ENCODE measurements at places on chromosomes 6 and 20.

DNA sequence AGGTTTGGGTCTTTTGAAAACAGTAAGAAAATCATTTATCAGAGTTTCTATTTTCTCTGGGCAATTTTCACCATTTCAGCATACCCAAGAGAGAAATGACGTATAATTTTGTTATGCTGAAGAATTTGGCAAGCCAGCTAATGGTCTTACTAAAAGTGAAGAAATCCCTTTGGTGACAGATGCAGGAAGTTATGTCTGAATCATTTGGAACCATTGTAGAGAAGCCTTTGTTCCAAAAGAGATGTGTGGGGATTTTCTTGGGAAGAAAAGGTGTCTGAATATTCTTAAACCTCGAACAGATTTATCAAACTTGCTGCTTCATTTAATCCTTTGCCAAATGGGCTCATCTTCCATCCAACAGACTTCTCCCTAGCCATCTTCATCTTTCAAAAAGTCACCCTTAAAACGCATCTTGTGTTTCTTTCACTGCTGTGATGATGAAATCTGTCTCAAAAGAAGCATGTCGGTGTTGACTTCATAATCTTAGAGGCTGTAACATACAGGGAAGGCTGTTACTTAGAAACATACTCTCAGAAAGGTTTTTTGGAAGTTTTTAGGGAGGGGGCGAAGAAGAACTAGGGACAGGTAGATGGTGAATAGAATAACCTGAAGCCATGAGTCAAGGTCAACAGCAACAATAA lies 39.5 kb downstream of the CITED2 start:
- no peak for DNase-seq

DNA sequence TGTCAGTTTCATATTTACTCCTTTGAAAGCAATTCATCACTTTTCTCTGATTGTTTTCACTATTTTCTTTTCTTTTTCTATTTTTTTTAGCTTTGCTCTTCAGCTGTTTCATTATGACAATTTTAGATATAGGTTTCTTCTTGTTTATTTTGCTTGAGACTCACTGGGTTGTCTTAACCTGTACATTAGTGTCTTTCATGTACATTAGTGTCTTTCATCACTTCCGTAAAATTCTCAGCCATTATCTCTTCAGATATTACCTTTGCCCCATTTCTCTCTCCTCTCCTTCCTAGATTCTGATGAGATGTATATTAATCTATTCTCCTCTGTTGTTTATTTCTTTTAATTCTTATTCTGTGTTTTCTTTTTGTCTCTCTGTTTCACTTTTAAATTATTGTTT lies 14.5 kb upstream of the TBPL1 start:
- DNase-seq, result no peak

- no peak for DNase-seq
These were observed 119.9 kb downstream of the UST start for GRCh38 chr6:148866657-148867268.

- DNase-seq, result no peak
These were observed 15.8 kb upstream of the CYP24A1 start for GRCh38 chr20:54189630-54190029.

DNA sequence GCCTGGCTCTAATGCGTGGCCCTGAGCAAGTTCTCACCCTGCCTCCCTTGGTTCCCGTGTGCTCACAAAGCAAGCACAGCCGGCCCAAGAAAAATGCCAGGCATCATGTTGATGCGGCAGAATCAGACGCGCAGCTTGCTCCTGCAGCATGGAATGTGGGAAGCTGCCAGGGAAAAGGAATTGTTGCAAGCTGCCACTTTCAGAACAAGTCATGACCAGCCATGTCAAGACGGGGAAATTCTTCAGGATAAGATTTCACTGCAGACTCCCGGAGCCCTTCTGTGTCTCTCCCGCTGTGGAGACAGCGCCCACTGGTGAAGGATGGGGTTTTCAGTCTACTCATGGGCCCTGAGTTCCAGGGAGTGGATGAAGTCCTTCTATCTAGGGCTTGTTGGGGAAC lies 4.6 kb downstream of the DACT2 start:
- no peak for DNase-seq

GRCh38 chr20:15022921-15023320 lies 685.5 kb upstream of the FLRT3 start:
- DNase-seq, result no peak

- no peak for DNase-seq
These were observed 157.8 kb downstream of the SYCP2 start for GRCh38 chr20:59775687-59776055.

DNA sequence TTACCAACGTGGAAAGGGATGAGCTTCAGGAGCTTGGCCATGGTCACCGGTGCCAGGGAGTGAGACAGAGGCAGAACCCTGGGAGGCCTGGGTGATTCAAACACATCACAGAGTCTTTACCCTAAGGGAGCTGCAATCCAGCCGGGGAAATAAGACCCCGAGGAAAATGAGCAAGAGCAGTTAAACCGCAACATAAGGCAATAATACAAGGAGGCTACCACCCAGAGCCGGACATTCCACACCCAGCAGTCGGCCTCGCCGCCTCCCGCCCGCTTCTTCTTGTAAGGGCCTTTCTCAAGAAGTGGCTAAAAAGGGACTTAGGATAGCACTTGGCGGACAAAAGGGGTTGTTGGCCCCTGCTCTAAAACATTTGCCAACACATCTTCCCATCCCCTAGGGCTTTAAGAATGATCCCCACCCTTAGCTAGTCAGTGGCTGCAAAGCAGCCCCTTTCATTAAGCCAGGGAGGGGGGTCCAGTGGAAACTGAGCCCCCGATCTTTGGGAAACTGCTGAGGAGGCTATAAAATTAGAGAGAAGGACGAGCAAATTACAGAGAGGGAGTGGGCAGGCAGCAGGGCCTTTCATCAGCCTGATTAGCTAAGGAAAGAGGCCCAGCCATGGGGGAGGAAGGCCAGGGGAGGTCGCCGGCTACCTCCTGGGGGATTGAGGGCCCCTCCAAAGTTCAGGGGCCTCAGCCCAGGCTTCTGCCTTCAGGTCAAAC lies 34.3 kb downstream of the SNX5 start:
- DNase-seq, result no peak

GRCh38 chr6:90186637-90187371 lies 109.8 kb downstream of the BACH2 start:
- DNase-seq, result no peak
